ENCODE measurements at places on chromosomes 3 and 15.

DNA sequence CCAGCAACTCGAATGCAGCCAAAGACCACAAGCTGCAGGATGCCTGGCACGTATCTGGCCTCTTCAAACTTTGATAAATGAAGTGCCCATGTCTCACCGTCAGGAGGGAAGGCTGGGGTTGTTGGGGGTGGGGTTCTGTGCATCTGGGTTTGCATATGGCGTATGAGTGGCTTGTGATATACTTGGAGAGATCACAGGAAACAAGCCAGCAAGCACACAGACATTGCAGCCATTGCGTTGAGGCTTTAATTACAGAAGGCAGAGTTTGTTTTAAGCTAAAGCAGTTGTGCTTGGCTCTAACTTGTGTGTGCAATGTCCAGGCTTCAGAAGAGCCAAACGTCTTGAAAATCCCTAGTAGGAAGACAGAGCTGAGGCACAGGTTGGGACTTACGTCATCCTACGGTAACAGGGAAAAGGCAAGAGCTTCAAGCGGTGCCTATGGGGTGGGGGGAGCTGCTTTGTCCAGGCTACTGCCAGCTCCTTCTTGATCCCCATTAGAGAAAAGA, 109.2 kb downstream of the ASB7 start:
- DNase-seq = no peak

DNA sequence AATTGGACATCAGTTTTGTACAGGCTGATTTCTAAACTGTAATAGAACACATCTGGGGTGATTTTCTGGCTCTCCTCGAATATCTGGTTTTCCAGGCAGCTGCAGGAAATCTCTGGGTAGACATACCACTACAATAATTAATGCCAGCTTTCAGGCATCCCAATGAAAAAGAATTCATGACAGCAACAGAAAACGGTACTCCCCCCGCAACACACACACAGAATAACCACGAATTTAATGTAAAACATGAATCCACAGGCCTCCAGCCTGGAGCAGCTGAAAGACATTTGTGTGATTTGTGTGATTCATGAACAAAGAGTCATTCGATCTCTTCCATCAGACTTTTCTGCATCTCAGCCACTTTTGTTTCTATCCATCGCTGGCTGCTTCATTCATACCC, 262.2 kb downstream of the MAGI1 start:
- no peak for DNase-seq

GRCh38 chr15:78264304-78265136, at the start of gene DNAJA4:
DNAJA4 (plus strand) TSS chr15:78264562; CDS start chr15:78264764, 202 bp downstream.
- DNase-seq = no peak

DNA sequence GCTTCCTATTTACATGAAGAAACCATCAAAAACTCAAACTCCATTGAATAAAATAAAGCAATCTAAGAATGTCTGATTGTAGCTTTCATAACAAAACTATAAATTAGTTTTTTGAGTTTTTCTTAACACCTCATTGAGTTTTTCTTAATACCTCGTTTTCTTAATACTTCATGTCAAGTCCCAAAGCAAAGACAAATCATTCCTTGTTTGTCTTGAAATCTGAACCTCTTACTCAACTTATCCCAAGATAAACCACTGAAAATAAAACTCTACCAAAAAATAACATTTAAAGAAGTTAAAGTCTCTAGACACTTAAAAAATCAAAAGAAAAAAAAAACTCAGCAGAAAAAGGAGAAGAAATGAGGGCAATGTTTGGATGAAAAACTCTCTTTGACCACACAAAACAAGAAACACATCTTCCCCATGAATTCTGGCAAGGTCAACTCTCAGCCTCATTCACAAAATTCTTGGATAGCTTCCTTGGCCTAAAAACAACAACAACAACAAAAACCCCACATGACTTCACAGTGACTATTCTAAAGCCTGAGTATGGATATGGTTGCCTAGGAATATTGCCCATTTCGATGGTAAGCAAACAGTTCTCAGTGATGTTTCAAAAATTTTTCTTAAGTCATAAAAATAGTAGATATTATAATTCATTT, 38.2 kb downstream of the TMCC1 start:
- no peak for DNase-seq

DNA sequence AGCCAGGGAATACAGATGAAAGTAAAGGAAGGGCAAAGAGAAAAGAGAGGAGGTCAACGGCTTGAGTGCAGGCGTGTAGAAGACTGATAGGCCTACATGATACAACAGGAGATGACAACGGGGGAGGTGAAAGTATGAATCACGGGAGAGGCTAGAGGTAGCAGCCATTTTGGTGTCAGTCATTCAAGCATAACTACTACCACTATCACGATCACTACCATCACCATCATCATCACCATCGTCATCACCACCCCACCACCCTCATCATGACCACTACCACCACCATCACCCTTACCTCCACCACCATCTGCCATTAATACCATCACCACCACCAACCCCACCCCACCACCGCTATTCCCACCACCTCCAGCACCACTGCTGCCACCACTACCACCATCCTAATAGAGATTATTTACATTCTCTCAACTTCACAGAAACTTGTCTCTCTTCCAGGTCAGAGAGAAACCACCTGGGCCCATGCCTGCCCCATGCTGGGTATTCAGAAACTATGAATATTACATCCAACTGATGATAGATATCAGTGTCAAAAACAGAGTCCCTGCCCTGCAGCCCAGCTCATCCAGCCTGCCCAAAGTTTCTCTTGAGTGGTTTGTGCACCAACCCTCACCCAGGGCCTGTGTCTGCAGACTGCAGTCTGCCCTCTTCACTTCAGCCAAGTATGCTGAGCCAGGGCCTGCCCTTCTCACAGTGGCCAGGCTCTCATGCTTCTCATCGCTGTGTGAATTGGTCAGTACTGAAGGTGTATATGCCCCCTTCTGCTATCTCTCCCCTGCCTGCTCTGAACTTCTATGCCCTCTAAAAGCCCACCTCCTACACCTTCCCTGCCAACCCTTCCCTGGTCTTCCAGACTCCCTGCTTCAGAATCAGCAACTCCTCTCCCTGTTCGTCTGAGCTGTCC, 215.6 kb upstream of the TLE3 start:
- DNase-seq = no peak

- no peak for DNase-seq
Measured at GRCh38 chr15:47184003-47184907, 533.0 kb upstream of the SEMA6D start.

- no peak for DNase-seq
Measured at GRCh38 chr3:150588027-150588830, 14.9 kb upstream of the SELENOT start.

DNA sequence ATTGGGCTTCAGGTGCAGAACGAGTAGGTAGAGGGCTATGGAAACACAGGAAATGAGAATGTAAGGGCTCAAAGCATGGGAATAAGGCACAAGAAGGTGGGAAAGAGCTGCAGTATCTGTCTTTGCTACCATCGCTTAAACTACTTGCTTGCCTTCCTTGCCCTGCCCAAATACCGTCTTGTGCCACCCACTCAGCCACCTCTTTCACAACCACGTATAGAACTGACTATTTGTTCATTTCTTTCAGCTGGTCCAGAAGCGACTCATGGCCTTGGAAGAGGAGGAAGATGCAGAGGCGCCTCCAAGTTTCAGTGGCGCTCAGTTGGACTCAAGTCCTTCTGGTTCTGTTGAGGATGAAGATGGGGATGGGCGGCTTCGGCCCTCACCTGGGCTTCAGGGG, 11.8 kb downstream of the LPCAT4 start:
- DNase-seq = no peak

DNA sequence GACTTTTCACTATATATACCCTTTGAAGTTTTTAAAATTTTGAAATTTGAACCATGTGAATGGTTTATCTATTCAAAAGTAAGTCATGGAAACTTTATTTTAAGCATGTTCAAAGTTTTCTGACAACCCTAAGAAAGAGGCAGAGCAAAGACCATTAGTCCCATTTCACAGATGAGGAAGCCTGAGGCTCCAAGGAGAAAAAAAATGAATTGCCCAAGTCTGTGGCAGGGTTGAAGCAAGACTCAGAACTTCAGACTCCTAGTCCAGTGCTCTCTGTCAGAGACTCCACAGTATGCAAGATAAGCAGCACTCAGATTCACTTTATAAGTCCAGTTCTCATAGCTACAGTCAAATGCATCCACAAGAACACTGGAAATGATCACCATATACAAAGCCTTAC, 4.5 kb downstream of the RAB43 start:
- DNase-seq = no peak

GRCh38 chr3:53828581-53828980, 17.6 kb downstream of the CHDH start:
- DNase-seq = no peak

- no peak for DNase-seq
Measured at GRCh38 chr3:126129398-126129891, 45.5 kb upstream of the SLC41A3 start.

- no peak for DNase-seq
Measured at GRCh38 chr3:121496786-121497185, 49.0 kb downstream of the POLQ start.

DNA sequence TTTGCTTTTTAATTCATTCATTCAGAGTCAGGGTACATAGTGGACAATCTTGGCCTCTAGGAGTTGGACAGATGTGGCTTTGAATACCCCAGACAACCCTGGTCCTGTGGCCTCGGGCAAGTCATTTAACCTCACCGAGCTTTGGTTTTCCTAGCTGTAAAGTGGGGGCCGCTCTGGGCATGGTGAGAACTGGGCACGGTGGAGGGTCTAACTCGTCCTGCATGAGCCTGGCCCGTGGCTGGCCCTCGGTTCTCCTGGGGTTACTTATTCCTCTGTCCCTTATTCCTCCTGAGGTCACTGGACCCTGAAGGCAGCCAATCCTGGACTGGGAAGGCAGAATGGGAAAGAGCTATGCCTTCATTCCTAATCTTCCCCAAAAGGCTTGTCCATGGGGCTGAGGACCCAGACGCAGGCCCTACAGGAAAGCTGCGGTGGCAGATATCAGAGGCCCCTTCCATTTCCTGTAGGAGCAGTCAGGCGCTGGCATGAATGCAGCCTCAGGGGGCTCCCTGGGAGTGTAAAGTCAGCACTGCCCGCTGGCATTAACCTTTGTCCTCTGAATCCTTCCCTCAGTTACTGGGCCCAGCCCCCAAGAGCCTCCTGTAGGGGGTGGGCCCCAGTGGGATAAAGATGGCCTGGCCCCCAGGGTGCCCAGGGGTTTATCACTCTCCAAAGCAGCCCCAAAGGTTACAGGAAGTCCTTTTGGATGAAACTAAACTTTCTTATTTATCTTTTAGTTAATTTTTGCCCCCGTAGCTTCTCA, 17.9 kb upstream of the SEC13 start:
- no peak for DNase-seq

DNA sequence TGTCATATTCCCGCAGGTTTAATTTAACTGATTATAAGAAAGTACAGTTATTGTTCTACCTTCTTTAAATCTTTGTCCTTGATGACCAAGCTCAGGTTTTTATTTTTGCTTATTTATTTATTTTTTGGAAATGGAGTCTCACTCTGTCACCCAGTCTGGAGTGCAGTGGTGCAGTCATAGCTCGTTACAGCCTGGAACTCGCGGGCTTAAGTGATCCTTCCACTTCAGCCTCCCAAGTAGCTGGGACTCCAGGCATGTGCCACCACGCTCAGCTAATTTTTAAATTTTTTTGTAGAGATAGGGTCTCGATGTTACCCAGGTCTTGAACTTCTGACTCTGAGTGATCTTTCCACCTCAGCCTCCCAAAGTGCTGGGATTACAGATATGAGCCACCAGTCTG, 8.9 kb downstream of the USP3 start:
- DNase-seq = no peak

DNA sequence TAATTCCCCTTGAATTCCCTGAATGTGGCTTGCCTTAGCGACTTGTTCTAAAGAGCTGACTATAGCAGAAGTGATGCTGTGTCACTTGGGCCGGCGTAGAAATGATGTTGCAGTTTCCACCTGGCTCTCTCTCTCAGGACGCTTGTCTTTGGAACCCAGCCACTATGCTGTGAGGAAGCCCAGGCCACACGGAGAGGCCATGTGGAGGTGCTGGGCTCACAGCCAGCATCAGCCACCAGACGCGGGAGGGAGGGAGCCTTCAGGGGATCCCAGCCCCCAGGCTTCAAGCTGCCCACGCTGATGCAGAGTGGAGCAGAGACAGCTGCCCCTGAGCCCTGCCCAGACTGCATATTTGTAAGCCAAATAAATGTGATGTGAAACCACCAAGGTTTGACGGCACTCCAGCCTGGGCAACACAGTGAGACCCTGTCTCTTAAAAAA, 18.6 kb downstream of the RNU5B-1 start:
- DNase-seq = no peak

GRCh38 chr3:38382506-38383080, 36.0 kb downstream of the XYLB start:
- DNase-seq = no peak

- DNase-seq = no peak
Measured at GRCh38 chr3:196938124-196938523, 4.2 kb downstream of the NCBP2 start.

DNA sequence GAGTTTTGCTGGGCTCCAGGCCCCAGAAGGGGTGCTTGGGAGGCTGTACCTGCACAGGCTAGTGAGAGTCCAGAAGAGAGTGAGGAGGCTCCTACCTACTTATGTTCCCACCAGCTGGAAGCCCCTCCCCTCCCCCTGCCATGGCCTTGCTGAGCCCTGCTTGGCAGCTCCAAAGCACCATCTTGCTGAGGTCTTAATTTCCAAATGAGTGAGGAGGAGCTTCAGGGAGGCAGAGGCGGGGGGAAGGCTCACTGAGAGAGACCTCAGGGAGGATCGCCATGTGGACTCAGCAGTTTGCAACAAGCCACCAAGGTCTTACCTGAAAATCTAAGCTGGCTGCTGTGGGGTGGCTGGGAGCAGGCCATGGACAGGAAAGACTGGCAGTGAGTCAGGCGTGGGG, 8.7 kb upstream of the CACNA2D2 start:
- DNase-seq = no peak

DNA sequence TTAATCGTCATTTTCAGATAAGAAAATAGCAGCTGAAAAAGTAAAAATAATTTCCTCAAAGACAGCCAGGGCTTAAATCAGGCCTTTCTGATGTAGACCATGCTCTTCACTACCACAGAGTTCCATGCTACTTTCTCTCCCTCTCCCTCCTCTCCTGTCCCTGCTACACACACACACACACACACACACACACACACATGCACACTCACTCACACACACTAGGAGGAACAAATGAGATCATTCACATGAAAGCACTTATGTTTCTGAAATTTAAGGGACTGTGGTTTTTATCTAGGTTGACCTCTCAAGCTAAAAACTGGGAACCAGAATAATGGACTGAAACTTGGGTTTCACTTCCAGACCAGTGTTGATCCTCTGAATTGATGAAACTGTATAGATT, 4.1 kb upstream of the PSMA4 start:
- DNase-seq = no peak

GRCh38 chr3:28615971-28616370, 267.3 kb upstream of the AZI2 start:
- DNase-seq = no peak

- no peak for DNase-seq
Measured at GRCh38 chr3:64147211-64147610, 78.1 kb downstream of the PRICKLE2 start.

GRCh38 chr3:98731720-98732285, 31.3 kb upstream of the ST3GAL6 start:
- peak; percentile 72 for DNase-seq

DNA sequence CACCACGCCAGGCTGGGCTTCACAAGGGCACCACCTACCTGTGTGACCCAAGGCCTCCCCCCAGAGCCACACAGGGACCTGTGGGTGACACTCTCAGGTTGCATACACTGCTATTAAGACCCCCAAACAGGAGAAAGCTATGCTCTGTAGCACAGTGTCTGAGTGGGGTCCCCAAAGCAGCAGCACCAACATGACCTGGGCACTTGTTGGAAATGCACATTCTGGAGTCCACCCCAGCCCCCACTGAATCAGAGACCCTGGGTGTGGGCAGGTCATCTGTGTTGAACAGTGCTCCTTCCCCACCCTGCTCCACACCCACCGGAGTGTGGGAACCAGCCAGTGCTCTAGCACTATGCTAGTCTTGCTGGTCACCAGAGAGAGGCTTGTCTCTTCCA, 76.1 kb downstream of the ADAMTS17 start:
- DNase-seq = no peak
